Stomach (tissue), 19 donors: ENCODE measurements at places on chromosomes 3 and 15. TPM values are rescaled to one million over a fixed set of nuclear protein-coding genes. Genes with fewer than 3 reads are reported as not detected.

- no peak for DNase-seq
Measured at GRCh38 chr3:123336441-123336851, 112.4 kb downstream of the ADCY5 start.

DNA sequence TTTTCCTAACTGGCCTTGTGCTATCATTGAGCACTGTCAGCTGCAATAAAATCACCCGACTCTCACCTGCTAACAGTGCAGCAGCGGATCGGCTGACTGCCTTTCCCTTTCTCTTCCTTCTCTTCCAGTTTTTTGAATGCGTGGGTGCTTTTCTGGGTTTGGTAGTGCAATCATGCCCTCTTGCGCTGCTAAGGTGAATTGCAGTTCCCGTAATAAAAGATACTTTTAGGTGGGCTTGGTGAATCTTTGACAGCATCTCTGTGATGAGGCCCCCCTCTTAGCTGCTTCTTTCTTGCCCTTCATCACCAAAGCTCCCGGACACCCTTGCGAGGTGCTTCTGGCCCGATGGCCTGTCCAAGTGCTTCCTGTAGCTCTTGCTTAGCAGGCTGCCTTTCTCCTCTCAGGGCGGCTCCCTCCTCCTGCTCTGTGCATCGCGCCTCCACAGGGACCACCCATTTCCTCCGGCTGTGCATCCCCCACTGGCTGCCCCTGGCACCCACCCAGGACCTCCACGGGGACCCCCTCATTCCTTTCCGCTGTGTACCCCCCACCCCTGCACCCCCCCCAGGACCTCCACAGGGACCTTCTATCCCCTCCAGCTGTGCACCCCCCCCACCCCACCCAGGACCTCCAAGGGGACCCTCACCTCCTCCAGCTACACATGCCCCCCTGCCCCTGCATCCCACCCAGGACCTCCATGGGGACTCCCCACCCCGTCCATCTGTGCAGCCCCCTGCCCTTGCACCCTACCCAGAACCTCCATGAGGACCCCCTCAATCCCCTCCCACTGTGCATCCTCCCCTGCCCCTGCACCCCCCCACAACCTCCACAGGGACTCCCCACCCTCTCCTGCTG, 50.8 kb upstream of the RPL32 start:
- DNase-seq: peak; percentile 85

GRCh38 chr15:101578443-101578894, 73.7 kb downstream of the TM2D3 start:
- peak; percentile 65 for DNase-seq

DNA sequence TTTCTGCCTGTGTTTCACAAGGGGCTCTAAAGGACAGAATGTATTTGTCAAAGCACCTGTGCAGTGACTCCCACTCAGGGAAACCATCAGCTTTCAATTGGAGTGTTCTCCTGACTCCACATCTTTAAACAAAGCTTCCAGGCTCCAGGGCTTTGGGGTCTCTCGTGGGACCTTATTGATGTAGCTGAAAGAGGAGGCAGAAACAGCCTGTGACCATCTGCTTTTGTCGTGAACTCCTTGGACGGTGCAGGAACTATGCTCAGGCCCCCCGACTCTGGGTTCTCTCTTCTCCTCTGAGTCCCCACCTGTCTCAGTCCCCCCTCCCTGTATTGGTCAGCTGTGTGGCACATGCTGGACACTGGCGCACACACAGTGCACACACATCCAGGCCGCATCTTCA, 486.8 kb downstream of the GABRG3 start:
- no peak for DNase-seq

GRCh38 chr15:82646250-82647044, 716 bp downstream of the CPEB1 start:
- peak; percentile 61 for DNase-seq

GRCh38 chr3:175646865-175647264, 787.7 kb downstream of the NAALADL2 start:
- DNase-seq: no peak

GRCh38 chr3:156349111-156349510, 205.8 kb downstream of the SSR3 start:
- DNase-seq: no peak

SLC22A14 gene
- not detected for polyA plus RNA-seq

SLC9C1 gene
- polyA plus RNA-seq: not detected
